Central memory CD8-positive, alpha-beta T cell (primary cell): ENCODE measurements at places on chromosomes 3 and 15.

DNA sequence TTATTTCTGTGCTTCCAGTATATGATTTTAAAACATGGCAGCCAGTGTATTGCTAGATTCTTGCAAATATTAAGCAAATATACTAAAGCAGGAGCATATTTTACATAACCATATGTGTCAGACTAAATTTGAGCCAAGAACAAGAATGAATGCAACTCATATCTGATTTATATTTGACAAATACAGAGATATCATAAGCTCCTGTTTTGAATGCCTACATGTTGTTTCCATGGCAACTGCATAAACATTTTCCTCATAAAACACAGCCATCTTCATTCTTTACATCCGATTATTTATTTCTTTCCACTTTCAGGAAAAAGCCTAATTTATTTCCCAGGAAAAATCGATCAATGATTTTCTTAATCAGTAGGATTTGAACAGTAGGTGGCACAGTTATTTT is 172.2 kb upstream of the TSPAN3 start:
- no peaks in the 10 kb centered on the region for H3K27me3 ChIP-seq
- no peak overlapping the region for H3K4me3 ChIP-seq
- peaks cover 3% of the 10 kb centered on the region for H3K36me3 ChIP-seq

DNA sequence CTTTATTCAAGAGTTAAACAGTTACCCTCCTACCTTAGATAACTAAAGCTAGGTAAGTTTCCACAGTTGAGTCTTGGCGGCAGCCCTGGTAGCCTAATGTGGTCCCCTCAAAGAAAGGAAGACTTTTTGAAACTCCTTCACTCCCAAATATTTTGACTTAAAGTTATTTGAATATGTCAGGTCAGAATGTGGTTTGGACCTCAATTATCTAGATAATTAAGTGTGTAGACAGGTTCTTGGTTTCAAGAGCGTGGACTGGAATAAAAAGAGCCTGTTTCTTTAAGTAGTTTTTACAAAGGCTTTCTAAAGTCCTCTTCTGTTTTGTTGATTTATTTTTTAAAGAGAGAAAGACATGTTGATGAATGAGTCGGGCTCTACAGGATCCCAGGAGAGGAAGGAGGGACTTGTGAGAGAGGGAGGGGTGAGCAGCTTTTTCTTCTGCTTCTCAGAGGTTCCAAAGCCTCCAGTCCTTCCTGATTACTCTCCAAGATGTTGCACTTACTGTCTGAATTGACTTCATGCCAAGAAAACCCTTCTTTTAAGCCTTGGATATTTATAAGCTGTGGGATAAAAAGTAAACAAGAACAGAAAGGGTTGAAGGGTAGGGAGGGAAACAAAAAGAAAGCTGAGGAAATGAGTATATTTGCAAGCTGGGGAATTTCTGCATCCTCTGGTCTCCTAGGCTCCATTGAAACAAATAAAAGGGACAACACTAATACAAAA is 457.4 kb downstream of the IGSF11 start:
- no peaks in the 10 kb centered on the region for H3K36me3 ChIP-seq
- H3K4me1 ChIP-seq: no peaks in the 10 kb centered on the region
- no peak for DNase-seq
- H3K4me3 ChIP-seq: no peak overlapping the region
- no peak overlapping the region for H3K27ac ChIP-seq

GRCh38 chr3:103421460-103421859 is 986.6 kb downstream of the ZPLD1 start:
- DNase-seq: no peak
- no peaks in the 10 kb centered on the region for H3K36me3 ChIP-seq
- no peak overlapping the region for H3K27ac ChIP-seq
- H3K4me1 ChIP-seq: no peaks in the 10 kb centered on the region
- H3K4me3 ChIP-seq: no peak overlapping the region
- no peaks in the 10 kb centered on the region for H3K27me3 ChIP-seq

- no peak overlapping the region for H3K27ac ChIP-seq
- H3K4me1 ChIP-seq: peaks cover 12% of the 10 kb centered on the region
- DNase-seq: no peak
- peaks cover 89% of the 10 kb centered on the region for H3K27me3 ChIP-seq
Measured at GRCh38 chr3:45225465-45226205, 452 bp downstream of the TMEM158 start.

- DNase-seq: no peak
- no peaks in the 10 kb centered on the region for H3K27me3 ChIP-seq
- H3K36me3 ChIP-seq: no peaks in the 10 kb centered on the region
- H3K4me3 ChIP-seq: peak overlapping the region; percentile 7
- peak overlapping the region; percentile 1 for H3K27ac ChIP-seq
- peaks cover 6% of the 10 kb centered on the region for H3K4me1 ChIP-seq
Measured at GRCh38 chr3:32577581-32578556, 7.2 kb upstream of the DYNC1LI1 start.

GRCh38 chr3:71584394-71585011 is 975 bp upstream of the FOXP1 start:
- peak overlapping the region; percentile 94 for H3K27ac ChIP-seq
- peaks cover 30% of the 10 kb centered on the region for H3K4me1 ChIP-seq
- peak; percentile 14 for DNase-seq
- H3K36me3 ChIP-seq: peaks cover 26% of the 10 kb centered on the region
- peak overlapping the region; percentile 96 for H3K4me3 ChIP-seq
- peaks cover 10% of the 10 kb centered on the region for H3K27me3 ChIP-seq

- no peak overlapping the region for H3K27ac ChIP-seq
- no peak for DNase-seq
- no peaks in the 10 kb centered on the region for H3K36me3 ChIP-seq
- H3K4me1 ChIP-seq: no peaks in the 10 kb centered on the region
- no peak overlapping the region for H3K4me3 ChIP-seq
Measured at GRCh38 chr3:14389716-14390115, 12.7 kb upstream of the SLC6A6 start.

DNA sequence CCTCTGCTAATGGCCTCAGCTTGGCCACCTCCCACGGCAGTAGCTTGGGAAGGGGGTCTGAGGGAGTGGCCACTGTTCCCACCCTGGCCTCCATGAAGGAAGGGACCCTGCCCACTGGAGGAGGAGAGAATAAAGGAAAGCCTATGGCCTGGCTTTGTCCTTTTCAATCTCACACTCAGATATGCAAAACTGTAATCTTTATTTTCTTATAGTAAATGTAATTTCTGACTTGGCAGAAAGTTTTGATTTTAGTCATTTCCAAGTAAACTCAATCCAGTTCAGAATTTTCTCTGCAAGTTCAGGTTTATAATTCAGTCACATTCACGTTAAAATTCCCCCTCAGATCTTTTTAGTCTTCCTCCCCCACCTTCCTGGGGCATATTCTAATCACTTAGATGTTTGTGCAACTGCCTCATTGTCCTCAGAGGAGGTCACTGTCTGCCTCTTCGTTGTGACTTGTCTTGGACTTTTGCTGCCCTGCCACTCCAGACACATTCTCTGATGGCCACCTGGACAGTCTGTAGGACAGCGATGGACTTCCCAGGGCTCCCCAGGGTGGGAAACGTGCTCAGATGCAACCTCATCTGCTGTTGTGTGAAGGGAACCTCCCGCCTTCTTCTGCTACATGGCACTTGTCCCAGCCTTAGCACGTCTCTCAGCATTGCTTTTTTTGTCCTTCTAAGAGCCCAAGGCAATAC is 222.8 kb upstream of the TBL1XR1 start:
- H3K27ac ChIP-seq: no peak overlapping the region
- H3K27me3 ChIP-seq: no peaks in the 10 kb centered on the region
- no peak for DNase-seq
- no peak overlapping the region for H3K4me3 ChIP-seq
- H3K36me3 ChIP-seq: no peaks in the 10 kb centered on the region

GRCh38 chr3:53892286-53892637 is 603 bp upstream of the SELENOK start:
- peaks cover 27% of the 10 kb centered on the region for H3K36me3 ChIP-seq
- peaks cover 7% of the 10 kb centered on the region for H3K27me3 ChIP-seq
- H3K27ac ChIP-seq: peak overlapping the region; percentile 100
- DNase-seq: no peak

DNA sequence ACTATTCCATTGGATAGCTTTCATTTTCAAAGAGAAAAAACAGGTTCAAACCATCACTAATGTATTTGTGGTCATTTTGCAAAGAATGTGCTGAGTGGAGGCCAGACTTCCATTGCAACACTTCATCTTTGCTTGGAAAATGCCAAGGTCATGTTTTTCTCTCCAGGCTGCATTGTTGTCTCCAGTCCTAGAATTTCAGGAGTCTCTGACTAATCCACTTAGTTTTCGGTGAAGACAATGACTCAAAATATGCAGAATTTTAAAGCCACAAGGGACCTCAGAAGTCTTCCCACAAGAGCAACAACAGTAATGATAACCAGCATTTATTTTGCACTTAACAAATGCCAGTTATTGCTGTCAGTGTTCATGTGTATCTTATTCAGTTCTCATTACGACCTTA is 277.0 kb downstream of the RYR3 start:
- peaks cover 18% of the 10 kb centered on the region for H3K27me3 ChIP-seq
- H3K27ac ChIP-seq: no peak overlapping the region
- no peaks in the 10 kb centered on the region for H3K4me1 ChIP-seq
- H3K4me3 ChIP-seq: no peak overlapping the region
